Midbrain (tissue), 1 donor: ENCODE measurements at places on chromosomes 6 and 20.
A peak's percentile ranks its signal among the peaks of the same experiment; 100 is the strongest.

DNA sequence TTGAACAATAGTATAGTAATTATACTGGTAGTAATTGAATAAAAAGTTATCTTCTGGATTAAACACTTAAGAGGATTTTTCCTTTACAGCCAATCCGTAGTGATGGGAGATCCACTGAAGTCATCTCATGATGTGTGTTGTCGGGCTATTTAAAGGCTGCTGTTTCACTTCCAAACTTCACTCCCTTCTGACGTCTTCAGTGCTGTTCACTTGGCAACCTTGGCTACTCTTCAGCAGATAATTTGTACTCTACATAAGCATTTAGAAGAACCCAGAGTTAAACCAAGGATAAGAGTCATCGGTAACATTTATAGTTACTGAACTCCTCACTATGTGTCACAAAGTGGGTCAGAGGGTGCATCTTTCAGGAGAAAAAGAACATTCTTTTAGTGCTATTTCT is 179.1 kb upstream of the EYA4 start:
- peak; percentile 11 for DNase-seq

GRCh38 chr6:159267165-159267564 is 98.0 kb downstream of the FNDC1 start:
- no peak for DNase-seq

GRCh38 chr6:2355150-2355549 is 109.7 kb upstream of the GMDS start:
- no peak for DNase-seq

- no peak for DNase-seq
Measured at GRCh38 chr20:24118441-24119175, 130.0 kb upstream of the GGTLC1 start.

GRCh38 chr6:51813904-51814303 is 273.5 kb downstream of the PKHD1 start:
- DNase-seq = no peak

- DNase-seq = peak; percentile 43
Measured at GRCh38 chr6:128238225-128238624, 282.2 kb downstream of the PTPRK start.

GRCh38 chr6:52925919-52926792 is 16.7 kb upstream of the GSTA3 start:
- DNase-seq = no peak

DNA sequence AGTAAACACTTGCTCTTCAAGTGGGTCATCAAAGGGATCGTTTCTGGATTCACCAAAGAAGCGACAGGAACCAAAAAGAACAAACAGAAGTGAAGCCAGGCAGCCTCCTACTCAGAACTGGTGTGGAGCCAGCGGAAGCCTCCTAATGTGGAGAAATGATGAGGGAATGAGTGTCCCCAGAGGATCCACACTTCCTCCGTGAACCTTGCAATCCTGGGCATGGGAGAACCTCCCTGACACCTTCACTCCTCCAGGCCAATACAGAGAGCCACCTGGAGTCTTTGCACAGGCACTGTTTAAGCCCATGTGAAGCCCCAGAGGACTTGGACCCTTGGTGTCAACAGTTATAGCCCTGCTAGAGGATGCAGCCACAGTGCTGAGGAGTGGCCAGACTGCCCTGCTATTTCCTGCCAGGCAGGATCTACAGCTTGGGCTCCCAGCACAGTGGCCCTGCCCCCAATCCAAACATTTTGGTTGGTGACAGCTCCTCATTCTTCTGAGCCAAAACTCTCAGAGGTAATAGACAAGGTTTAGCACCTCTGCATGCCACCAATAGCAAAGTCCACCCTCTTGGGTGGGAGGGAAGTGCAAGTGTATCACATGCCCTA is 23.2 kb upstream of the SERINC1 start:
- no peak for DNase-seq
